ENCODE measurements at places on chromosomes 7 and 10.

- DNase-seq = no peak
Measured at GRCh38 chr7:107682886-107683285, 22.3 kb downstream of the SLC26A4 start.

DNA sequence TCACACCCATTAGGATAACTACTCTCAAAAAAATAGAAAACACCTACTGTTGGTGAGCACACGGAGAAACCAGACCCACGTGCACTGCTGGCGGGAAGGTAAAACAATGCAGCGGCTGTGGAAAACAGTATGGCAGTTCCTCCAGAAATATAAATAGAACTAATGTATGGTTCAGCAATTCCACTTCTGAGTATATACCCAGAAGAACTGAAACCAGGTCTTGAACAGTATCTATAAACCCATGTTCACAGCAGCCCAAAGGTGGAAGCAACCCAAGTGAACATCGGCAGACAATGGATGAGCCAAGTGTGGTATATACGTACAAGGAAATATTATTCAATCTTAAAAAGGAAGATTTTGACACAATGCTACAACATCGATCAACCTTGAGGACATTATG is 164.7 kb downstream of the ZMYND11 start:
- no peak for DNase-seq

- no peak for DNase-seq
Measured at GRCh38 chr10:104122225-104123107, 495 bp downstream of the SFR1 start.

DNA sequence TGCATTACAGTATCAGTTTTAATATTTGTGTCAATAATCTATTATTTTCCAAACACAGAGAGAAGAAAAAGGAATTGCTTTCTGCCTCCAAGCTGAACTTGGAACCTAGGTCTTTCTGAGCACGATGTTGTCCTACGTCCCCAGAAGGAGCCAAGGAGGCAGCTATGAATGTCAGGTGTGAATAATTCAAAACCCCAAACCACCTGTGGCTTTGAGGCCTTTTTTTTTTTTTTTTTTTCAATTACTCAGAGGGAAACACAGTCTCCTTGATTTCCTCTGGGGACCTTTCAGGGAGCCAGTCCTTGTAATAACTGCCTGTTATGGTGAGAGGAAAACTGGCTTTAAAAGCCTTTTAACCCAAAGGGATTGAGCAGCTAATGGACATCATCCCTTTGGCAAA is 8.3 kb downstream of the GPR85 start:
- DNase-seq = no peak

DNA sequence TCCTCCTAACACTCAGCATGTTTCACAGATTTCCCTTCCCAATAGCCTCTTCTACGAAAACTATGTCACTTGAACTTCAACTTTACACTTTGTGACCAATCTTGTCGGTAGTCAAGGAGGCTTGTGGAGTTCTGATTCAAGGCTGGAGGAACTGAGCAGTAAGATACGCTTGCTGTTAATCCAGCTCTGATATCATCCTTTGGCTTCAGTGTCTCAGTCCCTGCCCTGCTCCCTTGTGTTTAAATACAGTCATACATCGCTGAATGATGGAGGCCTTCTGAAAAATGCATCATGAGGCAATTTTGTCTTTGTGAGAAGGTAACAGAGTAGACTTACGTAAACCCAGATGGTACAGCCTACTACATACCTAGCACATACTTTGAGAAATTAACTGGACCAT is 173.6 kb downstream of the RNF133 start:
- DNase-seq = no peak

Data from hematopoietic multipotent progenitor cell treated with erythropoietin and hydrocortisone succinate and interleukin-3 and kit ligand, for 15 days (in vitro differentiated cells).